Breast epithelium (tissue), 4 donors: ENCODE measurements at places on chromosomes 3 and 15. TPM values are rescaled to one million over a fixed set of nuclear protein-coding genes. Genes with fewer than 3 reads are reported as not detected.

The MUC4 gene
- total RNA-seq = not detected

The DLL4 gene
- total RNA-seq = 10.5 TPM

The TF gene
- total RNA-seq = 22.9 TPM

The ERC2 gene
- 7.3 TPM for total RNA-seq

The LCTL gene
- not detected for total RNA-seq

The SPINK8 gene
- not detected for total RNA-seq

The GALNT15 gene
- total RNA-seq = 215 TPM

The ATP10A gene
- total RNA-seq = 6.4 TPM

The ANKUB1 gene
- not detected for total RNA-seq

The ST3GAL6 gene
- 22.1 TPM for total RNA-seq

The NOX5 gene
- 1.9 TPM for total RNA-seq

DNA sequence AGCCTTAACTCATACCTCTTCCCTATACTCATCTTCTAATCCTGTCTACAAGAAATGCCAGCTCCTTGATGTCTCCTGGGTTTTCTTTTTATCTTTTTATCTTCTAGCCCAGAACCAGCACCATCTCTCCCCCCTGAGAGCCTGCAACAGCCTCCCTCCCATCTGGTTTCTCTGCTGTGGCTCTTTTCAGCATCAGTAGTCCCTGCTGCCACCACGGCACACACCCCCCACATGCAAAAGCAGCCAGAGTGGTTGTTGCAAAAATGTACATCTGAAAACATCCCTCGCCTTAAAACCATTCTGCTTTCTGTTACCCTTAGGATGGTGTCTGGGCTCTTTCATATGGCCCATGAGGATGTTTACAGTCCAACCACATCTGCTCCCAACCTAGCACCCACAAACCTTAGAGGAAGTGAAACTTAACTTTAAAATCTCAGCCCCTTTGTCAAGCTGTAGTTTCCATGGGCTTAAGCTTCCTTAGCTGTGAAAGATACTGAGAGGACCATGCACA is 775 bp downstream of the TTC21A start:
- DNase-seq = no peak

DNA sequence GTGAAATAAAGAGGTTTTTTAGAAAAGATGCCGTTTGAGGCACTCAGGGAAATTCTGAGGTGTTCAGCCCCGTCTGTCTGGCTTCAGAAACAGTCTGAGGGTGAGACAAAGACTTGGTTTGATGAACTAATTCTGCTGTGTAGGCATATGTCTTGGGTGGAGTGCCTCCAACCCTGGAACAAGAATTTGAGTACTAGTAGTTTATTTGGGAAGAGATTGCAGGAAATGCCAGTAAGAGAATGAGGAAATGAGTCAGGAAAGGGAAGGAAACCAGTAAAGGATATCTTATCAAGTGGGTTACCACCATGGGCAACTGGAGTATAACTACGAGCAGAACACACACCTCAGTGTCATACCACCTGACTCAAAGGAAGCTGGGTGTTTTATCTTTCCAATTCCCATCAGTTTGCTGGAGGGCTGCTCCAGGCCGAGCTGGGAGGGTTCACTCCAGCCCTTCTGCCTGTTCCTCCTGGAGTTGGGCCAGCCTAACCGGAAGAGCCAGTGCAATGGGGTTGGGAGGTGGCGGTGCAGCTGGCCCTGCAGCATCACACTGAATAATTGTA is 75.3 kb downstream of the TGFBR2 start:
- no peak for DNase-seq

- no peak for DNase-seq
Measured at GRCh38 chr3:52231502-52232278, 6.2 kb upstream of the TLR9 start.

- no peak for DNase-seq
Measured at GRCh38 chr3:87203809-87204208, 23.3 kb upstream of the CHMP2B start.

- DNase-seq = no peak
Measured at GRCh38 chr3:124634210-124635168, 95.8 kb upstream of the UMPS start.

GRCh38 chr15:36844534-36844998 is 255.8 kb downstream of the MEIS2 start:
- no peak for DNase-seq

- DNase-seq = no peak
Measured at GRCh38 chr3:110479731-110480130, 591.9 kb upstream of the NECTIN3 start.

- no peak for DNase-seq
Measured at GRCh38 chr3:64244011-64244942, 19.0 kb upstream of the PRICKLE2 start.
